ENCODE measurements at places on chromosomes 6 and 20.
A peak's percentile ranks its signal among the peaks of the same experiment; 100 is the strongest.

GRCh38 chr6:89489078-89489477 lies 56.1 kb downstream of the ANKRD6 start:
- DNase-seq, result no peak

GRCh38 chr20:9087531-9088217 lies 18.8 kb downstream of the PLCB4 start:
- DNase-seq, result peak; percentile 6

DNA sequence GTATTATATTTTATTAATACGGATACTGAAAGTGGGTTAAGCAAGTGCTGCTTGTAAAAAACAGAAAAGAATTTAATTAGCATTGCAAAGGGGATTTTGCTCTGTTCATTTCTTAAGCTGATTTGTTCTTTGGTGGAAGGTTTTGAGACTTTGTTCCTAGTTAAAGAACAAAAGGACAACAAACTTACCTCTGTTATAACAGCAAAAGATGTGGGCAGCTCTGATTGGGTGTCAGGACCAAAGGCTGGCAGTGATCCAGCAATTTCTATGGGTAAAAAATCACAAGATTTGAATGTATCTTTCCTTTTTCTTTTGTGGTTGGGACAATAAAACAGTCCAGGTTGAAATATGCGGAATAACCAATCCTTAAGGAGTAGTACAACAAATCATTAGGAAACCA lies 68.8 kb downstream of the IMPG1 start:
- DNase-seq, result no peak

DNA sequence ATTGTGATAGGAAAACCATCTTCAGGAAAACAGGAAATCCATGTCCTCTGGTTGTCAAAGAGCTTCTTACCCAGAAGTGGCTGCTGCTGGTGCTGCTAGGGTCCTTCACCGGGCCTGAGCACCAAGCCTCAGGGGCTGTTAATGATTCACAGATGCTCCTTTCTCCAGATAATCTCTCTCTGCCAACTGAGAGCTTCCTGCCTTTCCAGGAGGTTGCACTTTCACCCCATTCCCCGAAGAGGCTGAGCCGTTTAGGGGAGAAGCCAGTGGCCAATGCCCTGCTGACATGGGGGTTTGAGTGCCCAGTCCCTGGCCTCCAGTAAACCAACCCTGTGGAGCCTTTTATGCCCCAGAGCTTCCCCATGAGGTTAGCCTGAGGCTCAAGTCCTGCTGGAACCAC lies 122.4 kb downstream of the CBLN4 start:
- DNase-seq, result no peak

- no peak for DNase-seq
Measured at GRCh38 chr6:158611541-158612370, 32.8 kb downstream of the DYNLT1 start.

GRCh38 chr6:11391934-11392777 lies 145.4 kb upstream of the TMEM170B start:
- DNase-seq, result no peak

DNA sequence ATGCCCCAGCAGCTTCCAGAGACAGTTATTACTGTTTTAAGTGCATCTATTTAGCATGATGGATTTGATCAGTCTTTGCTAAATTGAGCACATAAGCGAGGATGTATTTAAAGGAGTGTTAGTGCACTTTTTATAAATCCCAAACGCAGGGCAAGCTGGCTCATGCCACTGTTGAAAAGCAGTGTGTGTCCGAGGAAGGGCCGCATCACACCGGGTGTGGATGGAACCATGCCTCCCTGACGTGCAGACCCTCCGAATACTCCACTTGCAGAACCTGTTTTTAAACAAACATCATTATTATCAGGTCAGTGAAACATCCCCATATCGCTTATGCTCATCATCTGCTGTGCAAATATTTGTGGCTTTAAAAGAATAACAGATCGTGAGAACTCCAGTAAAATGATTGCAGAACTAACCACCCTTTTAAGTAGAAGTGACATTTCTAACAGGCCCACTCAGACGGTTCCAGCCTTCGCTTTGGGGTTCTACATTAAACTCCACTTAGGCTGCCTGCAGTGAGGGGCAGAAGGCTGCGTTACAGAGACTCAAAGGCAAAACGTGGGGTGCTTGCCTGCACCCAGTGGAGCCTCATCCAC lies 190.1 kb downstream of the CDH4 start:
- DNase-seq, result peak; percentile 50

GRCh38 chr6:104326173-104327001 lies 533.3 kb downstream of the HACE1 start:
- no peak for DNase-seq

DNA sequence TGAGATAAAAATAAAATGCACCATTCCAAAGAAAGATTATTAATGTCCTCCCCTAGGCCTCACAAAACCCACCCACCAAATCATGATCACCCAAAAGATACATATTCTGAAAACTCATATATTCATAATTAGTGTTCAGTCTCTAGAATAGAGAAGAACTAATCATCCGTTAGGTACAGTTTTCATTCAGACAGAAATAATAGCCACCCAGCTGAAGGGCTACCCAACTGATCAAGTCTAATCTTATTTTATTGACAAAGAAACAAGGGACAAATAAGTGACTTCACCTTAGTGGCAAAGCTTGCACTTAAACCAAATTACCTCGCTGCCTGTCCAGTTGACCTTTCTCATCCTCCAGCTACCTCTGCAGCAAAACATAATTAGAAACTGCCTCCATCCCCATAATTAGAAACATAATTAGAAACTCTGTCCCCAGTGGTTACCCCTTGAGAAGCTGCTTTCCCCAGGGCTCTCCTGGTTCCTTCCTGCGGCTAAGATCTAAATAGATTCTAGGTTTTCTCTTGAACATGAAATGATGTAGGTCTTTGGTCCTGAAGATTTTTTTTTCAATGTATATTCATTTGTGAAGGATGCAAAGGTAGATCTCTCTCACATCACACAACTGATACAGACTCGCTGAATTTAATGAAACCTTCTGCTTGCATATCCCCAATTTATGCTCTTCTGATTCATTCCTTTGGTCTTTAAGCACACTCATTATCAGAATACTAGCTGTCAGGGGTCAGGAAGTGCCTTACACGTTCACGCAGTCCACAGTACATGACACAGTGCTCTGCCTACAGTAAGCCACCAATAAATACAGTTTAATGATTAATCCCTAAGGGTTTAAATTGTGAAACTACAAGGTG lies 46.3 kb downstream of the HBS1L start:
- no peak for DNase-seq

DNA sequence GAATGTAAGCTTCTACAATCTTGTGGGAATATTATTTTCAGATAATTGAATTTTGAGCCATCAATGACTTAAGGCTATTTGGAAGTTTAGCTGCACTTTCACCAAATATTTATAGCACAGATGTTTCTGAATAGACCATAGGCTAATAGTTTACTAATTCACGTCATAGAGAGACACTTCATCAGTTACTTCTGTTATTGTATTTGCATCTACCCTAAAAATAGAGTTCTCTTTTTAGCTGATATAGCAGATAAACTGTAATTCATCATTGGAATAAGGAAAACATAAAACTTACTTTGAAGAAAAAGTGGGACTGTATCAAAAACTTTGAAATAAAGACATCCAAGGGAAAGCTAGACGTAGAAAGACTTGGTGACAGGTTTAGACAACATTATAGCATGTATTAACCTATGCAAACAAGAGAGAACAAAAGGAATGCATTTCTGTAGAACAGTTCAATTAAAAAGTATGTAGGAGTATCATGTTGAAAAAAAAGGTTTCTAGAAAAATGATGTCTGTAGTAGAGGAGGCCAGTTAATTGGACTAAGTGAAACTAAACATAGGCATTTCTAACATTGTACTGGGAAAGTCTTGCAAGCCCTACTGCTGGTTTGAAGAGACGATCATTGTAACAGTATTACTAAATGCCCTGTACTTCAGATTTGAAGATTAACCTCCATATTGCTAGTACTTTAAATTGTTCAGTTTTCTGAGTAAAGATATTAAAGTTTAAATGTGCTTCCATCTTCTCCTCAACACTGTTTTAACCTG lies 123.3 kb downstream of the ZFAND3 start:
- no peak for DNase-seq

DNA sequence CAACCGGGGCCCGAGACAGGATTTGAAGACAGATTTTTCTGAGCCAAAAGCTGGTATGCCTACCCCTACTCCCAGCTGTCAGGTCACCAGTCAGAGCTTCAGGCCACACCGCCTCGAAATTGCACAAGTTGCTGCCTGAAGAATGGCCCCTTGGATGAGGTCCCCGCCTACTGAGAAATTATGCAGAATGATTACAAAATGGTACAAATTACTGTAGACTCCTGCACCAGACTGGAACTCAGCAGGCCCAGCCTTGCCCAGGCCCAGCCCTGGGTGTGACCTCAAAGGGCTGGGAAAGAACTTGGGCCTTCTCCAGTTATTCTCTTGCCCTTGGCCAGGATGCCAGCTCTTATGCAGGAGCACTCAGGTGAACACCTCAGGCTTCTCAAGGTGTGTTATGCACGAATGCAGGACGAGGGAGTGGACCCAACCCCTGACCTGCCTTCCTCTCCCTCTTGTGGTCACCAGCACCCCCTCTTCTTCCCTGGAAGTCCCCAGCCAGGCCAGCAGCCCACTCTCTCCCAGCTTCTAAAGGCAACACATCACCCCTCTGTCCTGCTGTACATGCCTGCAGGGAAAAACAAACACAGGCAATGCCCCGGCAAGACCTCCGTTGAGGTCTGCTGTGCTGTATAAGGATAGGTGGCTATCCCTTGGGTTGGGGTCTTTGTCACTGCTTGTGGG lies 88.7 kb upstream of the NAA20 start:
- DNase-seq, result no peak

DNA sequence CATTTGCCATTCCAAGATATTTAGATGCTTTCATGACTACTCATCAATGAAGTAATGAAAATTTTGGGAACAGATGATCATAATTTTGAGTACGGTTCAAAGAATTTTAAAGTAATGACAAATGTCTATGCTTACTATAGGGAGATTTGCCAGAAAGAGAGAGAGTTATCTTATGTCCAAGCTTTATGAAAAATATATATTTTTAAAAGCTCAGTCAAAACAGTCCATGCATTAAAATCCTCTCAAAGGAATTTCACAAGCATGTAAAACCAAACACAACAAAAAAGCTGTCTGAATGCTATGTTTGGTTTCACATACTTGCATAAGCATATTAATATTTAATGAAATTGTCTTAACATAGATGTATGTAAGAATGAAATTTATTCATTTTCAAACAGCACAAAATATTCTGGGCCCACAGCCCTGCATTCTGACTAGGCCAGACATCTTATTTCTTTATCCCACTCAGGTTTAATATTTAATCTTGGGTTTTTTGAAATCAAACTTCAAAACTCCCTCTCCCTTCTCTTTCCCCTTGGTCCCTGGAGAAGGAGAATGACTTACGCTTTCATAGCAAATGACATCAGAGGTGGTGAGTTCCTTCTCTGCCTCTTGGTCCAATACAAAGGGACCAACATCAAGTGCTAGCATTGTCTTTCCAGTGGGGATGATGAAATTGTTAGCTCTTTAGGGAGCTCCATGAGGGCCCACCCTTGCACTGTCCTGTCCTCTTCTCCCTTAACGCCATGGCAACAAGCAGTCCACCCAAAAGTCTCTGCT lies 94.2 kb downstream of the ADAT2 start:
- DNase-seq, result no peak

GRCh38 chr20:59735917-59736316 lies 131.6 kb downstream of the PHACTR3 start:
- DNase-seq, result peak; percentile 5

DNA sequence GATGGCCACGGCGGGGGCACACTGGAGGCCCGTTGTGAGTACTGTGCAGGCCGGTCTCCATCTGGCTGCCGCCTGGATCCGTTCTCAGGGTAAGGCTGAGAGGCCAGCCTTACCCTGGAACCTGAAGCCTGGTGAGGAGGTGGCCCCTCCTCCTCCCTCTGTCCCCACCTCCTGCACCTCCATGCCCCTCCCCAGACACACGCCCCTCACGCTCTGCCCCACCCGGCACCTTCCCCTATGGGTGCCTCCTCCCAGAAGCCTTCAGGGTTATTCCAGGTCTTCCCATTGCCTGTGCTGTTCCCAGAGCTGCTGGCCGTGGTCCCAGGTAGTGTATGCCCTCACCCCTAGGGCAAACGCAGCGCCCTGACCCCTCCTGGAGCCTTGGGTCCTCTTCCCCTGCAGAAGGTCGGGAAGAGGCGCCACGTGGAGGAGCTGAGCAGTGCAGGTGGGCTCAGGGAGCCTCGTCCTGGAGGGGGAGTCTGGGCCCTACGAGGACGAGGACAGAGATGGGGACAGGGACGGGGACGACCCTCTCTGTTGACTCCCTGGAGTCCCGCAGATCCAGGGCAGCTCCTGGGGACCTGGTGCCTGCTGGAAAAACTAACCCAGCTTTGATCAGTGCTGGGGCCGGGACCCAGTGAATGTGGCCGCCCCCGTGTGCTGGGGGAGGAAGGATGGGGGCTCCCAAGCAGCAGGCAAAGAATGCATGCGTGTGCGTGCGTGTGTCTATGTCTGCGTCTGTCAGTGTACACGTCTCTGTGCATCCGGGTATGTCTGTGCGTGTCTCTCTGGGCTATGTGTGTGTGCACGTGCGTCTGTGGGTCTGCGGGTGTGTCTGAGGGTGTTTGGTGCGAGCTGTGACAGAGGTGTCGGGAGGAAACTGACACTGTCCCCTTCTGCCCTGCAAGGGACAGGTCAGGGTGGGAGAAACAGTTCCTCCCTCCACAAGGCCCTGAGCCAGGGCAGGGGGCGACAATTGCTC lies 8.2 kb upstream of the HRH3 start:
- no peak for DNase-seq

- DNase-seq, result no peak
Measured at GRCh38 chr6:6195080-6195479, 125.4 kb downstream of the F13A1 start.

DNA sequence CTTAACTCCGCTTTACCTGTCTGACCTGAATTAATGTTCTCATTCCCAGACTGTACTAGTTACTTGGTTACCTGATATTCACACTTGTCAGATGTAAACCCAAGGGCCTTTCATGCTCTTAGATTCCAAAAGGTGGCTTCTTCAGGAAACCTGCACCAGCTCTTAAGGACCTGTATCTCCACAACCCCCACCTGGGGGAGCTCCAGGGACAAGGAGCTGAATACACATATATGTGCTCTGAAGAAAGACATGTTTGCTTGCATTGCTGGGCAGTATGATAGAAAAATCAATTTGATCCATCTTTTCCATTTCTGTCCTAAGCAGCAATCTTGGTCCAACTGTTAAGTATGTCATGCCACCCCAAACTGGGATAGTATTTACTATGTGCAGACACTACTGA lies 64.8 kb upstream of the POU3F2 start:
- DNase-seq, result peak; percentile 54

DNA sequence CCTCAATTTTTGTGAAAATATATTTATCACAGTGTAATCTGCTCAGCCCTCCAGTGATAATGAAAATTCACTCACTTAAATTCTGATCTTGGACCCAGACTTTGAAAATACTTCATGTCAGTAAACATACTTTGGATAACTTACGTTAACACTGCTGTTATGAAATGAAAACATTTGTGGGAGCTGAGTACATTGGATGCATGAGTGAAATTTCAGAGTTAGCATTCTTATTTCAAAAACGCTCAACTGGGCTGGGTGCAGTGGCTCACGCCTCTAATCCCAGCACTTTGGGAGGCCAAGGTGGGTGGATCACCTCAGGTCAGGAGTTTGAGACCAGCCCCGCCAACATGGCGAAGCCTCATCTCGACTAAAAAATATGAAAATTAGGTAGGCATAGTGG lies 196.4 kb downstream of the UTRN start:
- DNase-seq, result no peak

- no peak for DNase-seq
Measured at GRCh38 chr6:42040856-42041480, 9.4 kb upstream of the TAF8 start.

GRCh38 chr6:84536885-84537638 lies 227.3 kb downstream of the TBX18 start:
- no peak for DNase-seq

GRCh38 chr6:135189344-135189743 lies 8.2 kb downstream of the MYB start:
- no peak for DNase-seq

All from NCI-H1105 treated with DMSO at 0.1 percent for 48 hours (cell line).